ENCODE measurements at places on chromosomes 4 and X. TPM values are rescaled to one million over a fixed set of nuclear protein-coding genes. Genes with fewer than 3 reads are reported as not detected.

UBQLN2 gene
- 23.5 TPM for total RNA-seq

DNA sequence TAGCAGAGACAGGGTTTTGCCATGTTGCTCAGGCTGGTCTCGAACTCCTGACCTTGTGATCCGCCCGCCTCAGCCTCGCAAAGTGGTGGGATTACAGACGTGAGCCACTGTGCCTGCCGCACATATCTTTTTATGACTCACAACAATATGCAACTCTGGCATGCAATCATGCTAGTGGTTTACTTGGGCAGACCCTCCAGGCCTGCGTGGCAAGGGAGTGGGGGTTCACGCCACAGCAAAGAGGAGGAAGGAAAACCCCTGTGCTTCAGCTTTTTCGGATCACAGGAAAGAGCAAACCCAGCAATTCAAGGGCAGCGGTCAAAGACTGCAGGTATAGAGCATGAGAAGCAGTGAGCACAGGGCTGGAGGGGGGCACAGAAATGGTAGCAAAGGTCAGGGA, 48.3 kb upstream of the CD99 start:
- DNase-seq = no peak

ARHGAP6 gene
- total RNA-seq = 9.5 TPM

GAGE12J gene
- not detected for total RNA-seq

DNA sequence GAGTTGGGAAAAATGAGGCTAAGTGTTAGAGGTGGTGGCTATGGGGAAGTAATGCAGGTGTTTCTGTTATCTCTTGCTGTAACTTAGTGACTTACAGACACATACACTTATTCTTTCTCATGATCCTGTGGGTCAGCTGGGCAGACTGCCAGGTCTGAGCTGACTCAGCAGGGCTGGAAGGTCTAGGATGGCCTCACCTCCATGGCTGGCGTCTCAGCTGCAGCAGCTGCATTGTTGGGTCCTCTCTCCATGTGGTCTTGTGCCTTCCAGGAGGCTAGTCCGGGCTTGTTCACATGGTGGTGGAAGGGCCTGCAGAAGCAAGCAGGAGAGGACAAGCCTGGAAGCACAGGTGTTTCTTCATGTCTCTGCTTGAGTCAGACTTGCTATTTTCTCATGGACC, 172.7 kb downstream of the NHS start:
- no peak for DNase-seq

- no peak for DNase-seq
Measured at GRCh38 chrX:51144828-51145442, 187.7 kb upstream of the NUDT10 start.

DNA sequence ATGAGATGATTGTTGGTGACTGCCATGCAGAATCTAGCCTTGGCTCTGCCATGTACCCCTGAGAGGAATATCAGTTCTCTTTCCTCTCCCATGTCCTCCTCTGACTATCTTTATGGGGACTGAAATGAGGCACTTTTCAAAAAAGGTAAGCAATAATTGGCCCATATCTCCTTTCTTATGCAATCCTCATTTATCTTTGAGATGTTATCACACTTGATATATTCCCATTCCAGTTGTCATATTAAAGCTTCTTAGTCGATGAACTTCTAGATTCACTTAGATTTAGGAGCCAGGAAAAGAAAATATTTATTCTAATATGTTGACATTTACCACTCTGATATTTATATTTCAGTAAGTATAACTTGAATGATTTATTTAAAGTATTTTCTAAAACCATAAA, 55.3 kb upstream of the CXCL8 start:
- no peak for DNase-seq

GRCh38 chrX:40746521-40746920, 11.2 kb upstream of the MED14 start:
- DNase-seq = no peak

HEPH gene
- 3.9 TPM for total RNA-seq

GLRA3 gene
- total RNA-seq = not detected

OPHN1 gene
- 4.8 TPM for total RNA-seq

C1GALT1C1 gene
- 35.6 TPM for total RNA-seq

GUCY1B1 gene
- total RNA-seq = 5.0 TPM

DNA sequence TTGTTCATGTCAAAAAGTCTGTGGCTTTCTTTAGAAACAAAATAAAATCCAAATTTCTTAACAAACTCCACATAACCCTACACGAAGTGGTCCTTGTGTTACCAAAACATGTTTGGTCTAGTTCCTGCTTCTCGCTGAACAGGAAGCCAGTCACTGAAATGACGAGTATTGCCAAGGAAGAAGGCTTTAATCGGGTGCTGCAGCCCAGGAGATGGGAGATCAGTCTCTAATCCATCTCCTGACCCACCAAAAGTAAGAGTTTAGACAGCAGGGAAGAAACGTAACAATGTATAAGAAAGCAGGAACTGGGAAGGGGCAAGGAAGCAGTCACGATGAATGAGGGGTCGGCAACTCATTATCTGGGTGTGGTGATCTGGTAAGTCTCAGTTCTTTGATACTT, 144.6 kb upstream of the MAP9 start:
- no peak for DNase-seq

NALF2 gene
- total RNA-seq = 0.32 TPM

DNA sequence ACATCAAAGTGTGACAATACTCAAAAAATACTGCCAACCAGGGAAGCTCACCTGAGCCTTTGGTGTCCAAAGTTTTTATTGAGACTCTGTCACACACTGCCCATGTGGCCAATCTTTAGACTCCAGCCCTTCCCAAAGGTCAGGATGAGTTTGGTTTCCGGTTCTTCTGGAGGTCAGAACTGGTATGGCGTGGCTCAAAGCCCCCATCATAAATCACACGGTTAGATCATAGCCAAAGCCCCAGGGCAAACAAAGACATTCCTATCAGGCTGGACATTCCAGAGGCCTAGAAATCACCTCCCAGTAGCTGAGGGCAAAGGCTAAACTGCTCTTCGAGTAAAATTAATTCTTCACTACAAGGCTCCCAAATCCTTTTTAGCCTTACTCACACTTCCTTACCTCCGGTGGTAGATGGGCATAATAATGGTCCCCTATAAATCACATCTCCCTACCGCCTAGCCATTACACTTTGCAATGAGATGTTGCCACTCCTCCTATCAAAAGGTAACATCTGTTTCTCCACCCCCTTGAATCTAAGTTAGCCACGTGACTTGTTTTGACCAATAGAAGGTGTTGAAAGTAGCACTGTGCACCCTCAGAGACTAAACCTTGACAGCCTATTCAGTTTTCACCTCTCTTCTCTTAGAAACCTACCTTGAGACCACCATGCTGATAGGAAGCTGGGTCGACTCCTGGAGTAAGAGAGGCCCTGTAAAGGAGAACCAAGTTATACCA, 137.8 kb upstream of the DUSP21 start:
- no peak for DNase-seq

GAGE12F gene
- total RNA-seq = not detected

DNA sequence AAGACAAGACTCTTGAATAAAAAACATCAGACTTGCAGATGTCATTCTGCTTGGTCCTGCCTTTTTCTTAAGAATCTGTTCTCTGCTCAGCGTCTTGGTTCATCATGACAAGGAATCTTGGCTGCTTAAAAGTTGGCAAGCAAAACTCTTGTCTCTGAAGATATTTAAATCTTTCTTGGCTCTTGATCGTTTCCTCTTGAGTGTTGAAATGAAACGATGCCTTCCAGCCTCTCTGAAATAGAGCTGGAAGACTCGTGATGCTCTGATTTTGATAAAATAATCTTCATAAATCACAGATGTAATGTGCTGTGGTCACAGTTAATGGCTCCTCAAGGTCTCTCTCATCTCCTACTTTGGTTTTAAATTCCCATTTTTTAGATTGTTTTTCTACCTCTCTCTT, 39.9 kb upstream of the TMEM192 start:
- no peak for DNase-seq

DNA sequence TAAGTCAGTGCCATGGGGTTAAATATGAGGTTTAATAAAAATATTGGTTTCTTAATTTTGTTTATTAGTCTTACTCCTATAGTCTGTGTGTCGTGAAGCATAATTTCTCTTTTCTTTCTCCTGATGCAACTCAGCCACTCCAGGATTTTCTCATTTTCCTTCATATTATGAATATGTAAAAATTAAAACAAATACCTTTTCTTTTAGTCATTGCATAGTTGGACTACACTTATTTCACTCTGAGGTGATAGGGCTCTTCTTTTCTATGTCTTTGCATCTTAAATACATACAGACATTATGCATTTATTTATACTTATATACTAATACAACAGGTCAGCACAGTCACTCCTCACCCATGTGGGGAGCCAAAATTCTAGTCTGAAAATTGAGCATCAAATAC, 19.1 kb downstream of the GALNT7 start:
- DNase-seq = no peak

GRCh38 chr4:26088433-26088928, 174.5 kb downstream of the SMIM20 start:
- DNase-seq = no peak

DNA sequence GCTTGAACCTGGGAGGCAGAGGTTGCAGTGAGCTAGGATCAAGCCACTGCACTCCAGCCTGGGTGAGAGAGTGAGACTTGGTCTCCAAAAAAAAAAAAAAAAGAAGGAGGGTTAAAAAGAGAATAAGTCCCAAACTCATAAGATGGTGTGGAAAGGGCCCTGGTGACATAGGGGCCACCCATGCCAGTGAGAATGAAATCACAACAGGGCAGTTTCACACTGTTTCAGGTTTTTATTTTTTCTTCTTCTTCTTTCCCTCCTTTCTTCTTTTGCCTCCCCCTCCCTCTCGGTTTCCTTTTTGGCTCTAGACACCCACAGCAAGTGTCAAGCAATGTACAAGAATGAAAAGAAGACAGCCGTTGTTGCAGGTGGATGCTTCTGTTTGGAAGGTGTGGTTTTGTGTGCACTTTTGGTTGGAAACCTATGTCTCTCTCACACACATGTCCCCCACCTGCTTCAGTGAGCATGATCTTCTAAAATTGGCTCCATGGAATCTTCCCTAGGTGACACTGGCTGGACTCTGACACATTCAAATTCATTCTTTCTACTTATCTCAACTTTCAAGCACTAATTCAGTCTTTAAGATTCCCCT, 14.4 kb upstream of the TLR8 start:
- no peak for DNase-seq

DNA sequence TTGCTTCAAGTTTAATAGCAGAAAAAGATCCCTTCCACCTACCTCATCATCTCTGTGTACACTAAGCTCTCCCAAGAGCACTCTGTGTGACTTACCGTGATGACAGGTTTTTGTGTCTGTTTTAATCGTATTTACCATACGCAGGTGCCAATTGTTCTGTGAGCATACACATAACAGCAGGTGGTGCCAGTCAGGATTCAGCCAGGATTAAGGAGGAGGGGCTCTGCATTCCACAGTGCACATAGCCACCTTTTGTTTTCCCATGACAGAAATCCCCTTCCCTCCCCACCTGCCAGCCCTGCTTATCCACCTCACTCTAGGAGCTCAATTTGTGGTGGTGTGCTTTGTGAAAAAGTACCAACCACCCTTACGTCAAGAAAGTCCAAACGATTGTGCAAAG, 14.8 kb downstream of the ANK2 start:
- no peak for DNase-seq

AR gene
- 19.3 TPM for total RNA-seq

NMU gene
- not detected for total RNA-seq

GRCh38 chrX:150037041-150037440, 98.8 kb upstream of the EOLA2 start:
- DNase-seq = no peak

UCHL1 gene
- total RNA-seq = 191 TPM

- DNase-seq = no peak
Measured at GRCh38 chr4:101280866-101281600, 66.3 kb downstream of the PPP3CA start.

DNA sequence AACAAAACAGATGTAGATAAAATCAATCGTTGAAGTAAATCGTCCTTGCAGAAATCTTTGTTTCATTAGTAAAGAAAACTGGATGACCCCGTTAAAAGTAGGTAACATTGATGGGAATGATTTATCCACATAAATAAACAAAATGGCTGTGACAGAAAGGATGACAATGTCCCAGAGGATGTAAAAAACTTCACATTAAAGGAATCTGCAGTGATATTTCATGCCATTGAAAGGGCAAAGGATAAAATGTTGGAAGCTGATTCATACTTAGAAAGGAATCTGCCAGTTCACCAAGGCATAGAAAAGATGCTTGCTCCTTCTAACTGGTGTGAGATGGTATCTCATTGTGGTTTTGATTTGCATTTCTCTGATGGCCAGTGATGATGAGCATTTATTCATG, 24.2 kb upstream of the EPGN start:
- DNase-seq = no peak

DNA sequence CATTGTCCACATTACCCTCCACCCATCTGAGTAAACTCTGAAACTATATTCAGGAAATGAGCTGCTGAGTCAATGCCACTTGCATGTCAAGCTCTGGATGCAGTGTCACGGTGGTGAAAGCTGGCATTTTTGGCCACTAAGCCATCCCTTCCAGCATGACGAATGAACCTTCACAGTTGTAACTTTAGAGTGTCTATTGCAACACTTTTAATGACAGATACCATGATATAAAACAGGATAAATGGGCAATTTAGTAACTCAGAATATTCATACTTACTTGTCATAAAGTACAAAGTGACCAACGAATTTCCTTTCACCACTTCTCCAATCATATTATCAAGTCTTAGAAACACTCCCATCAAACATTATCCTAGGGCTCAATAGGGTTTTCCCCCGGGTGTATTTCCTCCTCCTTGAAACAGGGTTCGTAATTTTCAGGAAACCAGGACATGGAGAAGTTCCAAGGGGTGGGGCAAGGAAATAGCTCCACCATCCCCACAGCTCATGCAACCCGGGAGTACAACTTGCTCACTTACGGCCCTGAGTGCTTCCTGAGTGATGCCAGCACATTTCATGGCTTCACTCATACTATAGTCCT, 73.1 kb downstream of the MTHFD2L start:
- DNase-seq = no peak

BMX gene
- 1.7 TPM for total RNA-seq

- DNase-seq = no peak
Measured at GRCh38 chrX:12115377-12115776, 22.9 kb upstream of the FRMPD4 start.

DNA sequence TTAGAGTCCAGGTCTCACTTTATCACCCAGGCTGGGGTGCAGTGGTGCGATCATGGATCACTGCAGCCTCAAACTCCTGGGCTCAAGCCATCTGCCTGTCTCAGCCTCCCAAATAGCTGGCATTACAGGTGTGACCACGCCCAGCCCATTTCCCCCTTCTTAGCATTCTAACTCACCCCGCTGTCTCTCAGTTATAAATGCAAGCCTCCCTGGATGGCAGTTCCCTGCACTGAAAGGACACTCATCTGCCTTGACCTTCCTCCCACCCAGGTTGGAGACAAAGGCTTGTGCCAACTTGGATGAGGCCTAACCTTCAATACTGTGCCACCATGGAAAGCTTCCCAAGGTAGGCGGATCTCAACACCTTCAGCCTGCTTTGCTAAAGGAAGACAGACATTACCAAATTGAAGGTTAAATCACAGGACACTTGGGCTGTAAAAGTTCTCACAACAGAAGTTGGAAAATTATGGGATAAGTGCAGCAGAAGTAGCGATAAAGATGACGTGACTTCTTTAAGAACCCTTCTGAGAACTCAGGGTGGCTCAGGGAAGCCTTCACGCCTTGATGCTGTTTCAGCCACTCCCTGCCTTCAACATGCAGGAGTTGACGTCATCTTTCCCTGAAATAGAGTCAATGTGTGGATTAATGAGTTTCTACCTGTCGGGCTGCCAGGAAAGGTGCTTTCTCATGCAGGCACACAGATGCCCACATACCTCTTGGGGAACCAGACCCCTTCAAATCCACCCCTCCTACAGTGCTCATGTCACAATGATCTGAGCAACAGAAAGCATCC, 10.6 kb upstream of the GPM6B start:
- DNase-seq = no peak

Measured in mesenteric fat pad (tissue), 1 donor.